Large intestine (tissue), 12 donors: ENCODE measurements at places on chromosomes 1 and 21. TPM values are rescaled to one million over a fixed set of nuclear protein-coding genes. Genes with fewer than 3 reads are reported as not detected.

DNA sequence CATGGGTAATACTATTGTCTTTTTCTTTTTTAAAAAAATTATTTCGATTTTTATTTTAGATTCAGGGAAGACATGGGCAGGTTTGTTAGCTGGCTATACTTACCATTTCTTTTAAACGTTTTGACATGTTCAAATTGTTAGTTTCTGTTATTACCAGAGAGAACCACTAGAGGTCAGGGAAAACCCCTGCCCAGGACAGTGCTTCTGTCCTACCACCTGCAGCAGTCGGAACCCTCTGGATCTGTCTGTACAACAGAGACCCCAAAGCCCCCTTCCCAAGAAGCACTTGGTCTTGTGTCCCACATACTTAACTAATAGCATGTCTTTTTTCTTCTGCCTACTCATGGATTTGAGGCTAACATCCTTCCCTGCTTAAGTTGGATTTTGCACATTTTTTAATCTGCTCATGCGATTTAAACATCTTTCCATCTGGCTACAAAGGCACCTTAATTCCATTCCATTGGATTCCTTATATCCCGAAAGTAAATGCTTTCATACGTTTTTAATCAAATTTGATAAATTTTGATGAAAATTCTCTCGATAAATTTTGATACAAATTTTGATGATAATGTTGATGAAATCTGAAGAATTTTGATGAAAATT lies 10.0 kb upstream of the C1orf115 start:
- H3K4me1 ChIP-seq, result no peaks in the 10 kb centered on the region
- peak; percentile 50 for DNase-seq
- no peaks in the 10 kb centered on the region for H3K36me3 ChIP-seq
- no peak overlapping the region for H3K4me3 ChIP-seq

GRCh38 chr1:55584526-55585401 lies 369.6 kb upstream of the USP24 start:
- H3K4me1 ChIP-seq, result no peaks in the 10 kb centered on the region
- H3K36me3 ChIP-seq, result no peaks in the 10 kb centered on the region
- DNase-seq, result no peak
- H3K4me3 ChIP-seq, result no peak overlapping the region
- H3K27me3 ChIP-seq, result peaks cover 2% of the 10 kb centered on the region

Gene SPRR2F
- 1.3 TPM for polyA plus RNA-seq

GRCh38 chr1:66384258-66384921 lies 149.6 kb upstream of the SGIP1 start:
- H3K4me3 ChIP-seq, result no peak overlapping the region
- H3K27me3 ChIP-seq, result no peaks in the 10 kb centered on the region
- no peaks in the 10 kb centered on the region for H3K4me1 ChIP-seq
- no peak for DNase-seq
- H3K36me3 ChIP-seq, result no peaks in the 10 kb centered on the region
- H3K27ac ChIP-seq, result no peak overlapping the region

DNA sequence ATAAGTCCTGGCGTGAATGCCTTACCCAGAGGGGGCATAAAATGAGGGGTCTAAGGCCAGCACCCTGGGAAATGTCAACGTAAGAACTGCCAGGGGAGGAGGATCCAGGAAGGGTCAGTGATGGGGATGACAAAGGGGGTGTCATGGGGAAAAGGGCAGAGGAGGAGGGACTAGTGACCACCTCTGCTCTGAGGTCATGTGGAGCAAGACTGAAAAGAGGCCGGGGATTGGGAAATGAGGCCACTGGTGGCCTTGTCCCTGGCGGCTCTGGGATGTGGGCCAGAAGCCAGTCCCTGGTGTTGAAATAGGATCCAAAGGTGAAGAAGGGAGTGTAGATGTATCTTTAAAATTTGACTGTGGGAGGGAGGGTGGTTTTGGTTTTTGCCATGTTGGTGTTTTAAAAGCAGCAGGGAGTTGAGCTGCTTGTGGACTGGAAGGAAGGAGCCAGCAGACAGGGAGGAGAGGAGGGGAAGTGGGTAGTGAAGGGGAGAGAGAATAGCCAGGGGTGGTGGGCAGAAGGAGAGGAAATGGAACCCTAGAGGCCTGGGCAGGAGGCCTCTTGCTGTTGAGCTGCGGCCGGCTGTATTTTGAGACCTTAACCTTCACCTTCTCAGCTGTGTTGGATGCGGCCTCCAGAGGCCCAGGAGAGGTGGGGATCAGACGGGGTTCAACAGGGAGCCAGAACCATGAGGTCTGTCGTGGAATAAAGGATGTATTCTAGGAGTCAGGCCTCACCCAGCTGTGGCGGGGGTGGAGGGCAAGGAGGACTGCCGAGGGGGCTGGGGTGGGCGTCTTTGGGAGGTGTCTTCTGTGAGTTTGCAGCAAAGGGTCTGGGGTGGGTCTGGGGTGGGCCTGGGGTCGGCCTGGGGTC lies 92.5 kb downstream of the DHRS3 start:
- H3K36me3 ChIP-seq, result no peaks in the 10 kb centered on the region
- H3K4me3 ChIP-seq, result no peak overlapping the region
- no peaks in the 10 kb centered on the region for H3K27me3 ChIP-seq
- H3K4me1 ChIP-seq, result peaks cover 27% of the 10 kb centered on the region
- peak; percentile 59 for DNase-seq

DNA sequence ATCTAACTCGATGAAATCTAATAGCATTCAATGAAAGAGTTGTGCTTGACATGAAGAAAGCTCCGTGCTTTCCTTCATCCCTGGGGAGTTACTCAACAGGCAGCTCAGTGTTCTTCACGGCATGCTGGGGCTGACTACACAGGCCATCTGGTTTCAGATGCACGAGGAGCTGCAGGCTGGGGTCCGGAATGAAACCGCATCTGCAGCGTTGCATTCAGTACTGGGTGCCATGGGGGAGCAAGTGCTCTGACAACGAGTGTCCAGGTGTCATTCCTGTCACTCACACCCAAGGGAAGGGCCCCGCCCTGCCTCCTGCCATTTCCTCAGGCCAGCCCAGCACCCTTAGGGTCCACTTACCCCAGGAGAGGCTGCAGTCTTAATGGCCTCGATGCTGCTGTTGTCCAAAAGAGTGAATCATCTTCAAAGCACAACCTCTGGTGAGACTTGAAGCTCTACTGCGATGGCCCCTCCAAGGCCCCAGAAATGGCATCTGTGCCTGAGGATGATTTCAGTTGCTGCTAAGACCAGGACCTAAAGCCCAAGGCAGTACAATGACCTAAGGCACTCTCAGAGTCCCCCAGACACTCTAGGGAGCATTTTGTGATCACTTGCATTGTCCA lies 61.4 kb downstream of the STUM start:
- peaks cover 2% of the 10 kb centered on the region for H3K4me1 ChIP-seq
- no peak overlapping the region for H3K4me3 ChIP-seq
- peaks cover 19% of the 10 kb centered on the region for H3K27me3 ChIP-seq
- no peaks in the 10 kb centered on the region for H3K36me3 ChIP-seq
- no peak for DNase-seq

- H3K36me3 ChIP-seq, result no peaks in the 10 kb centered on the region
- H3K4me1 ChIP-seq, result peaks cover 32% of the 10 kb centered on the region
- H3K27me3 ChIP-seq, result no peaks in the 10 kb centered on the region
- H3K27ac ChIP-seq, result no peak overlapping the region
- H3K4me3 ChIP-seq, result no peak overlapping the region
- no peak for DNase-seq
Measured at GRCh38 chr1:27605796-27606707, 2.1 kb upstream of the AHDC1 start.

DNA sequence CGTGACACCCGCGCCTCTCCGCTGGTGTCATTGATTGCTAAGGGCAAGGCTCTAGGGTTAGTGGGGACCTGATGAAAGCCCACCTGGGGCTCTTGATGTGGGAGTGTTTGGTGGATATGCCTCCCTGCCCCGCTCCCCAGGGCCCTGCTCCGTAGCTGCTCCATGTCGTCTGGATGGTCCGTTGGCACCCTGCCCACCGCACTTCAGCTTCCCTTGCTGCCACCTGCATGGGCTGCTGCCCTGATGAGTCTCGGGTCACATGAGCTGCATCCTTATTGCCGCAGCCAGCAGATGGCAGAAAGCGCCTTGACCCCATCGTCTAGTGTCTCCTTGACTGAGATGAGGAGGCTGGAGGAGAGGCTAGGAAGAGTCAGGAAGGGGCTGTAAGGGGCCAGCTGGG lies 439.4 kb downstream of the CAMTA1 start:
- no peak for DNase-seq
- H3K36me3 ChIP-seq, result no peaks in the 10 kb centered on the region
- no peak overlapping the region for H3K4me3 ChIP-seq
- no peaks in the 10 kb centered on the region for H3K4me1 ChIP-seq
- no peaks in the 10 kb centered on the region for H3K27me3 ChIP-seq
- H3K27ac ChIP-seq, result no peak overlapping the region

- H3K27me3 ChIP-seq, result peaks cover 18% of the 10 kb centered on the region
- no peak overlapping the region for H3K27ac ChIP-seq
- H3K36me3 ChIP-seq, result no peaks in the 10 kb centered on the region
- no peak for DNase-seq
- H3K4me3 ChIP-seq, result no peak overlapping the region
Measured at GRCh38 chr1:34867415-34867814, 7.9 kb upstream of the SMIM12 start.

DNA sequence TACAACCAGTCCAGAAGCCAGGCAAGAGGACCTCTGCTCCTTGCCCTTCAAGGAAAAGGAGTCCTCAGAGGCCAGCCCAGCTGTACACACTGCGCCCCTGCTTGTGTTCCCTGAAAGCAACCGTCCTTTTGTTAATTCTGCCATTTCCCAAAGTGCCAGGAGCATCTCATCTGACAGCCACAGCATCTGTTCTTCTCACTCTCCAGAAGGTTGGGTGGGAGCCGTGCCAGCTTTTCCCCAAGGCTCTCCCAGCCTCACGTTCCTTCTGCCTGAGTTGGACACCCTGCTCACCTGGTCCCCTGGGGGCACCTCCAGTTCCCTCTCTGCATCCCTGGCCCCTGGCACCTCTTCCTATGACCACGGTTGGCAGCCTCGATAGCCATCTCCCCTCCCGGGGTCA lies 10.5 kb upstream of the CNTN2 start:
- H3K4me3 ChIP-seq, result no peak overlapping the region
- H3K4me1 ChIP-seq, result no peaks in the 10 kb centered on the region
- H3K36me3 ChIP-seq, result no peaks in the 10 kb centered on the region
